IPS-NIHi11 (cell line): ENCODE measurements at places on chromosomes 2 and 18.
A peak's percentile ranks its signal among the peaks of the same experiment; 100 is the strongest.

DNA sequence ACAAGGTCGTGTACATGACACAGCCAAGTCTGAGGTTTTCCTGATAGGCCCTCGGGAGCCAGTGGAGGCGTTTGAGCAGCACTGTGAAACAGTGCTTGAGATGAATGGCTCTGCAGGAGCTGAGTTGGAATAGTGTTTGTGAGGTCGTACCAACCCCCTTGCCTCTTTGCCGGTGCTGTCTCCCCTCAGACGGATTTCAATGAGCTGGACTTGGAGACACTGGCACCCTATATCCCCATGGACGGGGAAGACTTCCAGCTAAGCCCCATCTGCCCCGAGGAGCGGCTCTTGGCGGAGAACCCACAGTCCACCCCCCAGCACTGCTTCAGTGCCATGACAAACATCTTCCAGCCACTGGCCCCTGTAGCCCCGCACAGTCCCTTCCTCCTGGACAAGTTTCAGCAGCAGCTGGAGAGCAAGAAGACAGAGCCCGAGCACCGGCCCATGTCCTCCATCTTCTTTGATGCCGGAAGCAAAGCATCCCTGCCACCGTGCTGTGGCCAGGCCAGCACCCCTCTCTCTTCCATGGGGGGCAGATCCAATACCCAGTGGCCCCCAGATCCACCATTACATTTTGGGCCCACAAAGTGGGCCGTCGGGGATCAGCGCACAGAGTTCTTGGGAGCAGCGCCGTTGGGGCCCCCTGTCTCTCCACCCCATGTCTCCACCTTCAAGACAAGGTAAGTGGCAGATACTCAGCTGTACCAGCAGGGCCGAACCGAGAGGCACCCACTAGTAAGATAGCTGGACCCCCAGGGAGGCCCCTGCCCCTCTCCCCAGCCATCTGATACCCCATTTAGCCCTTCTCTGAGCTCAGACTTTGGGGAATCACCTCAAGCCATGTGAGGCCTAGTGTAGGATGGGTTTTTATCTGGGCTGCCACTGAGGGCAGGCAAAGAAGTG, 83.1 kb downstream of the EPAS1 start:
- DNase-seq = no peak

- DNase-seq = peak; percentile 20
Measured at GRCh38 chr2:182784777-182785176, 68.7 kb downstream of the DNAJC10 start.

GRCh38 chr2:121902171-121902591, 146.7 kb downstream of the TSN start:
- peak; percentile 58 for DNase-seq

DNA sequence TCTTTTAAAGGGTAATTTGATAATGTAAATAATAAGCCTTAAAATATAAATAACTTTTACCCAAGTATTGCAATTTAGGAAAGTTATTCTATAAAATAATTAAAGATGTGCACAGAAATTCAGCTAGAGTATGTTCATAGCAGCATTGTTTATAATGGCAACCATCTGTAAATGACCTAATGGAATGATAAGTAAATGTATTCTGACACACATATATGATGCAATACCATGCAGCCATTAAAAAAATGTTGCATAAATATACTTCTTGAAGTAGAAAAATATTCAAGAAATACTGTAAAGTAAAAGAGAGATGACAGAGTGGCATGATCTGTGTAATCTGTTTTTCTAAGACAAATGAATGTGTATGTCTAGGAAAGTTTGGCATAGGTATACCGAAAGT, 545.7 kb downstream of the ZEB2 start:
- DNase-seq = no peak

DNA sequence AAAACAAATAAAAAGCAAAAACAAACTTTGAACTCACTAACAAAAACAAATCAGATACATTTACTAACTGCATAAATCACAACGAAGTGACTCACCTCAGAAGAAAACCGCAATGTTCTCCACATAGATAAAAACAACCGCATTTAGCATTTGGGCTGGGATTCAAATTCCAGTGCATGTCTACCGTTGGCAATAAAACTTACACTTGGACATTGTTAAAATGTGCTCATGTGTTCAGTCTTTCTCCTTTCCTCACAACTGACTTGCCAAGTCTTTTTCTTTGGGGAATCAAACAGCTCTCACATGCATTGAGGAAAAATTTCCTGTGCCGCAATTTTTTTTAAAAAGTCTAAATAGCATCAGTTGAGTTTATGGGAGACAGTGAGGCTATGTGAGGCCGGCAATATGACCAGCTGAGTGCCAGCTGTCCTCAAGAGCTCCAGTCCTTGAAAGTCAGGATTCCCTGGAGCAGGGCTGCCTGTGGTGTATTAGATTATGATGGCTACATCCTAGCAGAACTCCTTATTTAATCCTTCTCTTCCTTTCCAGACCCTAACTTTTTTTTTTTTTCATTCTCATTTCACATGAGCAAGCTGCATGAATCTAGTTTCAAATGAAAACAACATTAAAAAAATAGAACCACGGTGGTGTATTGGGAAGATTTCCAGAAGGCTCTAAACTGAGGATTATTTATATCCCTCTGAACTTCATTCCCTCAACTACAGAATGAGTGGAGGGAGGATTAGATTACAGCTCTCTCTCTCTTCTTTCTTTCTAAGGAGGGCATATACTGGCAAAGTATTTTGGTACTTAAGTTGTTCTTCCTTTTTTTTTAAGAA, 70.2 kb upstream of the MEIS1 start:
- no peak for DNase-seq

DNA sequence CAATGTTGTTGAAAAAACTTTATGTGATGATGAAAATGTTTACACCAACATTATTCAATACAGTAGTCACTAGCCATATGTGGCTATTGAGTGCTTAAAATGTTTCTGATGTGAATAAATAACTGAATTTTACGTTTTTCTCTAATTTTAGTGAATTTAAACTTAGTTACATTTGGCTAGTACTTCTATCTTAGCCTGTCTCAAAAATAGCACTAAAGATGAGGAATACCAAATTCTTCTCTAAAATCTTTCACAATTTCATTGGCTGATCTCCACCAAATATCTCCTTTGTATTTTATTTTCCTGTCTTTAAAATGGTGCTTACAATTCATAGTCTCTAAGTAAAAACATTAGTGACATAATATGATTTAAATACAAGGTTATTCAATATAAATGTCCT, 83.7 kb upstream of the RND3 start:
- no peak for DNase-seq

DNA sequence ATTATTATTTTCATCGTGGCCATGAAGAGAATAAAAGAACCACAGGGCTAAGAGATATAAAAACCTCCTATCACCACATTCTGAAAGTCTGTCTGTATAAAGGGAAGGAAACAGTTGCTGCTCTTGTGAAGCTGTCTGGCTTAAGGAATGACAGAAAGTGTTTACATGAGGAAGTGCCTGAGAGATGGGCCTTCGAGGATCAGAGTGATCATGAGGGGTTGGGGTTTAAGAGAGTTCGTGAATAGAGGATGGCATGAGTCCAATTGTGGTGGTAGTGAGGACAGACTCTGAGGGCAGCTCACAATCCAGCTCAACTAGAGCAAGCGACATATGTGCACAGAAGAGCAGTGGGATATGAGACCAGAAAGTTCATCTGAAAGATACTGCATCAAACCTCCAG, 65.8 kb upstream of the PIEZO2 start:
- DNase-seq = no peak

DNA sequence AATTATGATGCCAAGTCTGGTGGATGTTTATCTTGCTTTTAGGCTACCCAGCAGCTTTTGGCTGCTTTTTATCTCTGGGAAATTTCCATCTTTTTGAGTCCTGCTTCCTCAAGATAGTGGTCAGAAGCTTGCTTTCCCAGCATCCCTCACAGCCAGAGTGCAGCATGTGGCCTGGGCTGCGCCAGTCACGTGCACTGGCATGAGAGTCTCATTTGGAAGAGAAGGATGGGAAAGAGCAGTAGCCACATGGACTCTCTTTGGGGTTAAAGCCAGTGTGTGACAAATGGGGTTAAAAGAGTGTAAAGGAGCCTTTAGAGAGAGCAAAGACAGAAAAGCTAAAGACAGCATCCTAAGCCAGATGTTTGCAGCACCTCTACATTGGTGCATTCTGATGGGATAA, 12.7 kb downstream of the GPR39 start:
- DNase-seq = no peak

DNA sequence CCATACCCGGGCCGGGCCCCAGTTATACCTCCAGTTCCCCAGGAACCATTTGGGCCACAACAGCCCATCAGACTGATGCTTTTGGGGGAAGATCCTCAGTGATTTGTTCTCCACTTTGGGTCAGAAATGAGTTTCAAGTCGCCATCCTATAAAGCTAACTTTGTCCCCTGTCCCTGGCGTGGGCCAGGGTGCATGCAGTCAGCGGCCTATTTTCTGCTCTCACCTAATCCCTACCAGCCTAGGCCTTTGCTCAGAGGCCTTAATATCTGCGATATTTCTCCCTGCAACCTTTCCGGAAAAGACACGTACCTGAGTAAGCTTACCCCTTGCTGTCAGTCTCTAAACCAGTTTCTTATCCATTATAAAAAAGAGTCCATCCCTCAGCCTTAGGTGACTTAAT, 7.2 kb downstream of the DNMT3A start:
- DNase-seq = no peak

DNA sequence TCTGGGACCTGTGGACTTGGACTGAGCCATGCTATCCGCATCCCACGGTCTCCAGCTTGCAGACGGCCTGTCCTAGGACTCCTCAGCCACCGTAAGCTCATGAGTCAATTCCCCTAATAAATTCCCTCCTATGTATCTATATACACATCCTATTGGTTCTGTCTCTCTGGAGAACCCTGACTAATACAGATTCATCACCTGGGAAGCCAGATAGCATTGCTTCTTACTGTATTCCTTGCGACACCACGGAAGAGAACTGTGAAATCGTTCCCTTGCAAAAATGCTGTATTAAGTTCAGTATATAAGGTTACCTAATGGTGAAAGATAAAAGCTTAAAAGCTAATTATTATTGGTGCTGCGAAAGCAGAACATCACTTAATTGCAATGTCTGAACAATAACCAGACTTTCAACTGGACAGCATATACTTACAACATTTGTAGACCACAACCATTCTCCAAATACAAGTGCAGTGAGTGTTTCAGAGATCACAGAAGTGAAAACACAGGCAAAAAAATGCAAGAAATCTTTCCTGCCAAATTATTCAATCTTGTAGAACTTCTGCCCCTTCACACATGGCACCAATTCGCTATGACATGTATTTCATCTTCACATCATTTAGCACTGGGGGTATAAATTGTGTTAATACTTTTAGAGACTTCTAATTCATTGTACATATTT, 352.9 kb downstream of the TXNL1 start:
- DNase-seq = no peak

DNA sequence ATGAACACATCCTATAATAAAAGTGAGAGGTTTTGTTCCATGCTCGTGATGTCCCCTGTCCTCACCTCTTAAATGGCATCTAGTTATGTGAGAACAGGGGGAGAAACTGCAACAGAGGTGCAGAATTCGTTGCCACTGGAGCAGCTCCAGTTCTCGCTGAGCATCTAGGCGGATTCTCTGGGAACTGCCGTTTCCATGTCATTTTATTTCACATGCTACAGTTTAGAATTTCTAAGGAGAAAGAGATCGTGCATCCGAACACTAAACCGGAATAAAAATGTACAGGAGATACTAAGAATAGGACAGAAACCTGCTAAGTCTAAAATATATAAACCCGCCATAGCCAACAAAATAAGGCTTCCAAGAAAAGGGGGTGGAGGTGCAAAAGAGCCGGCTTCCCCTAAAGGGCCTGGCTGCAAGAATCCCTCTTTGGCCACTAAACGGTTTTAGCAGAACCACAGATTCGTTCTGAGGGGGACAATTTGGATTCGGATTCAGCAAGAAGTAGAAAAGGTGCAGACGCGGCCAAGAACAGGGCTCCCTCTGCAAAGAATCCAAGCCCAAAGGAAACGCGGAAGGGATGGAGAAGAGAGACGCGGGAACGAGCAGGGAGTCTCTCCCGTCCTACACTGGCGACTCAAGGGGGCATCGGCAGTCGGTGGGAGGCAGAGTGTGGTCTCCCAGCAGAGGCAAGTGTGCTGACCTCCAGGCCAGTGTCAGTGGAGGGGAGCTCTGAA, 1.3 kb downstream of the TMEM163 start:
- peak; percentile 44 for DNase-seq

- DNase-seq = no peak
Measured at GRCh38 chr2:9627310-9627709, 3.5 kb downstream of the YWHAQ start.

- DNase-seq = no peak
Measured at GRCh38 chr2:6945087-6945813, 28.0 kb downstream of the RNF144A start.

- DNase-seq = no peak
Measured at GRCh38 chr2:225340923-225341322, 58.6 kb upstream of the NYAP2 start.

GRCh38 chr2:127225186-127225960, 5.3 kb upstream of the CYP27C1 start:
- DNase-seq = no peak

DNA sequence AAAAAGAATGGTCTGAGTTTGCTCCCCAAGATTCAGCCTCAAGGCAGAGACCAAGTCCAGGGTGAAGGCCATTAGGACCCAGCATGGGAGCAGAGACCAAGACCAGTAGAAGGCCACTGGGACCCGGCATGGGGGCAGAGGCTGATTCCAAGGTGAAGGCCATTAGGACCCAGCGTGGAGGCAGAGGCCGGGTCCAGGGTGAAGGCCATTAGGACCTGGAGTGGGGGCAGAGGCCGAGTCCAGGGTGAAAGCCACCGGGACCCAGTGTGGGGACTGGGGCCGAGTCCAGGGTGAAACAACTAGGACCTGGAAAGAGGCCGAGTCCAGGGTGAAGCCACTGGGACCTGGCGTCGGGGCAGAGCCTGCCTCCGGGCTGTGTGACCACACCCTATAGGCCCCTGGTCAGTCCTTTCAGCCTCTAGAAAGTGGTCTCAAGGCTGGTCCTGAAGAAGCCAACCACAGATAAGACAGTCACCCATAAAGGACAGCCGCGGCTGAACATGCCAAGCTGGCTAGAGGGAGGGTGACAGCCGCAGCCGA, 113.8 kb upstream of the SALL3 start:
- DNase-seq = no peak

GRCh38 chr18:26875040-26875654, 9.6 kb upstream of the AQP4 start:
- no peak for DNase-seq

- DNase-seq = no peak
Measured at GRCh38 chr2:11925295-11926066, 179.0 kb downstream of the LPIN1 start.

GRCh38 chr18:67510831-67511230, 5.7 kb downstream of the DSEL start:
- no peak for DNase-seq

DNA sequence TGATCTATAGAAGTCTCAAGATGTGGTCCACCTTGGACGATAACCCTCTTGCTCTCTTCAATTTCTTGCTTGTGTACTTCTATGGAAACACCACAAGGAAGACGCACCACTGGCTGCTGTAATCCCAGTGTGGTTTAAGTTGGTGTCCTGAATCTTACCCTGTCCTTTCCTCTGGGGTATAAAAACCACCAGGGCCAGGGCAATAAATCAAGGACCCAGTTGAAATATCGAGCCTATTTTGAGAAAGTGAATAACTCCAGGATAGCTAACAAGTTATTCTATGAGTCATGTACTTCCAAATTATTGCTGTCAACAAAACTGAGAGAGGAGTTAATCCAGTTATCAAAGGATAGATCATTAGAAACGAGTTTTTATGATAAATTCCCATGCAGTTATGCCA, 137.0 kb downstream of the RND3 start:
- no peak for DNase-seq

- peak; percentile 42 for DNase-seq
Measured at GRCh38 chr2:9174771-9175437, 31.7 kb upstream of the ASAP2 start.
